CD4-positive, alpha-beta T cell treated with Interleukin-10 for 1 hour (primary cell): ENCODE measurements at places on chromosomes 5 and 9.

DNA sequence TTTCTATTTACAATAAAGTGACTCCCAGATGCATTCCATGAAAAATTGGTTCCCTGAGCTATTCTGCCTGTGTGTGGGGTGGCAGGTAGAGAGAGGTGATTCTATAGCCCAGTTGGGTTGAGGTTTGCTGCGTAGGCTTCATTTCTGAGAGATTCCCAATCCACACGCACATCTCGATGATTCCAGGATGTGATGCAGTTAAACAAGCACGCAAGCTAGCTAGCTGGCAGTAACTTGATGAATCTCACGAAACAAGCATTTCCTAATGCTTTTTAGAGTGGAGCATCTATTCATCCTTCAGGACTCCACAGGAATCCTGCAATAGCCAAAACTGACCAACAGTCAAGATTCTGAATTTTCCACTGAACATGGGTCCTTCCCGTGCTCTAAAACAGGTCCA is 43.8 kb upstream of the CER1 start:
- no peak for DNase-seq

GRCh38 chr5:181199881-181200638 is 4.9 kb downstream of the TRIM7 start:
- no peak for DNase-seq

DNA sequence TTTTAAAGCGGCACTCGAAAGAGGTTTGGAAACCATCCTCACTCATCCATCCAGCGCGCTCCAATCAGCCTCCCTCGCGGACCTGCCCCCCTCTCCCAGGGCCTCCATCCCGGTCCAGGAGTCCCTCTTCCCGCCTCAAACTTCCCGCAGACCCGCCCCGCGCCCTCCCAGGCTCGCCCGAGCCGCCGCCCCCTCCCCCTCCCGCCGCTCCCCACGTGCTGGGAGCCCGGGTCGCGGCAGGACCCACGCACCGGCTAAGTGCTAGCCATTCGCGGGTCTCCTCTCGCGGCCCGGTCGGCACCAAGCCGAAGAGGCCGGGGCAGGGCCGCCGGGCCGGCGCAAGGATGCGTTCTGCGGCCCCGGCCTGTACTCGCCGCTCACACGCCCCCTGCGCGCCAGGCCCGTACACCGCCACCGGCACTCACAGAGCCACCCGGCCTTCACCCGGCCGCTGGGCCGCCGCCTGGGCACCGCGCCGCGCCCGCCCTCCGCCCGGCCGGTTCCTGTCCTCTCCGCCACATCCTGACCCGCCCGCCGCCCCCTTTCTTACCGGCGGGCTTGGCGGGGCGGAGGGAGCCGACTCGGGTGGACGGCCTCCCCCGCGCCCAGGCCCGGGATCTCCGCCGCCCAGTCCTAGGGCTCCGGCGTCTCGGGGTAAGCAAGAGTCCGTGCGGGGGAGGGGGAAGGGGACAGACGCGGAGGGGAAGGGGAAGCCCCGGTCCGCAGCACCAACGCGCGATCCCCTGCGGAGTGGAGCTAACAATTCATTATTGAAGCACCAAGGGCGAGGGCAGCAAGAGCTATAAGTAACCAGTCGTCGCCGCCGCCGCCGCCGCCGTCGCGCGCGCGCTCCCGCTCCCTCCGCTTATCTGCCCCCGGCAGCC is 576 bp downstream of the CHD1 start:
- peak; percentile 44 for DNase-seq

DNA sequence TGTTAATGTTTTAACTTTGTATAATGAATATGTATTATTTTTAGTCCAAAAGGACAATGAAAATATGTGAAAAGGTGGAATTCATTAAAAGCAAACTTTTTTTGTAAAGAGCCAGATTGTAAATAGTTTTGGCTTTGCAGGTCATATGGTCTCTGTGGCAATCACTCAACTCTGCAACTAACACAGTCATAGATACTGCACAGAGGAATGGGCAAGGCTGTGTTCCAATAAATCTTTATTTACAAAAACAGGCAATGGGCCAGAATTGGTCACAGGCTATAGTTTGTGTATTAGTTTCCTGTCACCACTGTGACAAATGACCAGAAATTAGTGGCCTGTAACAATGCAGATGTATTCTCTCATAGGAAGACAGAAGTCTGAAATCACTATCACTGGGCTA is 125.4 kb upstream of the PTCH1 start:
- DNase-seq = no peak

- no peak for DNase-seq
These were observed 26.3 kb downstream of the SEMA5A start for GRCh38 chr5:9519537-9519936.

GRCh38 chr9:81499021-81499454 is 190.3 kb downstream of the TLE1 start:
- no peak for DNase-seq

DNA sequence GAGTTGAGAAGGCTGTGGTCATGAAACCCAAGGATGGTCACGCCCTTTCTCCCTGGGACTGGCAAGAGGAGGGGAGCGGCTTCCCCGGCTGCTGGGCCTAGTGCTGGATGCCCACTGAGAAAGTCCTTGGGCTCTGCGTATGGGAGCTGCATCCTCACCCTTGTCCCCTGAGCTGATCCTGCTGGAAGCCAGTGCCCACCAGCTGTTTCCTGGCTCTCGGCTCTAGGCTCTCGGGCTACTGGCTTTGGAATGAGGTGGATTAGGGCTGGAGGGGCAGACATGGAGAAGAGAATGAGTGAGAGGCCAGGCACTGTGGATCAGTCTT is 149.3 kb upstream of the PPP1R26 start:
- DNase-seq = no peak

- no peak for DNase-seq
These were observed 25.9 kb downstream of the ROPN1L start for GRCh38 chr5:10467281-10468198.

GRCh38 chr5:52945040-52945439 is 44.1 kb upstream of the ITGA2 start:
- peak; percentile 3 for DNase-seq

DNA sequence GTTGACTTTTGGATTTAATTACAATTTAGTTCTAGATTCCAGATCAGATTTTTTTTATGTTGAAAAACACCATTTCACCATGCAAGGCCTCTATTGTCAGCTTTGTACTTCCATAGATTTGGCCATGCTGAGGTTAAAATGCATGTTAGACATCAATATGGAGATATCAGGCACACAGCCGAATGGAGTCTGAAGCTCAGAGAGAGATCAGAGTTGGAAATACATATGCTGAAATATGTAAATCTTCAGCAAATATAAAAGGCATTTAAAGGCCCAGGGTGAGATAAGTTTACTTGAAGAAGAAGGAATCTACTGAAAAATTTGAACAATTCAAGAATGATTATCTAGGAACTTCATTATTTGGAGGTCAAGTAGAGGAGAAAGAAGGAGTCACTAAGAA is 139.6 kb downstream of the CHSY3 start:
- no peak for DNase-seq

GRCh38 chr9:19481121-19481870 is 72.5 kb downstream of the ACER2 start:
- DNase-seq = no peak

- DNase-seq = no peak
These were observed 37.3 kb upstream of the MAMDC2 start for GRCh38 chr9:70006306-70006705.

- no peak for DNase-seq
These were observed 118.7 kb downstream of the DROSHA start for GRCh38 chr5:31413030-31413812.

DNA sequence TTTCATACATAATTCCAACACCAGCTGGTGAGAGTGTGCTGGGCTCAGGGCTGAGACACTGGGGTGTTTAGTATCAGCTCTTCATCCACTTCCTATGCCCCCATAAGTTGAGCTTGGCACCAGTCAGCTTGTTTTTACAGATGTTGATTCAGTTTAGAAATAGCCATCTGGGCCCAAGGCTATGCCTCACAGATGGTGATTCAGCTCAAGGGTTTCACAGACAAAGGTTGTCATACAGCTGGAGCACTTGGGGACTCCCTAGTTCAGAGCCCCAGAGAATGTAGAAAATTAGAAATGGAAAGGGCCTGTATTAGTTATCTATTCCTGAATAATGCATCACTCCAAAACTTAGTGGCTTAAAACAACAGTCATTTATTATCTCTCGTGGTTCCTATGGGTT is 10.3 kb upstream of the CRHBP start:
- no peak for DNase-seq

GRCh38 chr9:93603906-93604326 is 27.5 kb downstream of the PHF2 start:
- DNase-seq = no peak

DNA sequence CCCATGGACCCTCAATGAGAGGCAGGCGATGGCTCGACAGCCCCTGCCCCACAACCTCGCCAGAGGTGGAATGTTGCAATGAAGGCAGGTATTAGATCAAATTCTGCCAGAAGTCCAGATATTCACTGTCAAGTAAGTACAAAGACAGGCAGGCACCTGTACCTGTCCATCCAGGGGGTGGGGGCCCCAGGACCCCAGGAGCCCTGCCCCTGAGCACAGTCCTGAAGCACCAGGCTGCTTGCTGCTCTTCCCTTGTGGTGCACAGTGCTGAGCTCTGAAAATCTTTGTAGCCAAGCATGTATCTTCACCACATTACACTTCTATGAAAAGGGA is 26.2 kb upstream of the HMCN2 start:
- no peak for DNase-seq

GRCh38 chr9:30591461-30591860 is 1793.0 kb upstream of the ACO1 start:
- DNase-seq = no peak

GRCh38 chr9:131092548-131093440 is 3.5 kb upstream of the AIF1L start:
- no peak for DNase-seq

DNA sequence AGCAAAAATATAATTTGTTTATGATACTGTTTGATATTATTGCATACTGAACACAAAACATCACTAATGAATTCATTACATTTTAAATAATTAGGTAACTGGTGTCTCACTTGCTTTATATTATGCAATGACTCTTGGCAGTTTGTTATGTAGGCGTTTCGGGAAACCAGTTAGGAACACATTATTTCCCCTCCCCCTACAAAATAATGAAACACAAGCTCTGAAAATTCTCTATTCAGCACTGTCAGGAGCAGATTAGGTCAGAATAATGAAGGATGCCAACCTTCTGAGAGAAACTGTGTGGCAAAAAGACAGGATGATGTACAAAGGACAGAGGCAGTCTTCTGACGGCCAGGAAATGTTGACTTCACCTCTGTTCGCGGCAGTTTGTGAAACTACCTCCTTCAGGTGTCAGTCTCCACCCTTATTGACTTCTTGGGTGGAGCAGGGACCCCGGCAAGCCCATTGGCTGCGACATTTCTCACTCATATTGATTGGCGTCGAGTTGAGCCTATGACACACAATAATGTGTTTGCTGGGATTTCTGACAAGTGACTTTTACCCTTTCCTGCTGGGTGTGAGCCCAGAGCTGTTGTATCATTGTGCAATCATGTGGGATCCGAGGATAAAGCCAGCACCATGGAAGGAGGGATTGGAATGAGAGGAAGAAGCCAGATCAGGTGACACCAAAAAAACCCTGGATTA is 33.9 kb downstream of the SH3PXD2B start:
- DNase-seq = peak; percentile 9

DNA sequence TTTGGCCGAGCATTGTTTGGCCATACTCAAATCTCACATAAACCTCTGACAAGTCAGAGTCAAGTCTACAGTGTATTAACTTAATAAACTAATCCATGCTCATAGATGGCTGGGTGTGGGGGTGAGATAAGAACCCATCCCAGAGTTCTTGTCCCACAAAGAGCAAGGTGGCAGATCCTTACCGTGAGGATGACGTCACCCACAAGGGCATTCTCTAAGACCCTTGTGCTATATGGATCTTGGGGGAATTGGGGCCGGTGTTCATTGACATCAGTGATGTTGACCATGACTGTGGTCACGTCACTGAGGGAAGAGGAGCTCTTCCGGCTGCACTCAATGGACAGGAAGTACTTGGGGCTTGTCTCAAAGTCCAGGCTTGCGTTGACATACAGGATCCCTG is 62.1 kb downstream of the FAT2 start:
- no peak for DNase-seq

DNA sequence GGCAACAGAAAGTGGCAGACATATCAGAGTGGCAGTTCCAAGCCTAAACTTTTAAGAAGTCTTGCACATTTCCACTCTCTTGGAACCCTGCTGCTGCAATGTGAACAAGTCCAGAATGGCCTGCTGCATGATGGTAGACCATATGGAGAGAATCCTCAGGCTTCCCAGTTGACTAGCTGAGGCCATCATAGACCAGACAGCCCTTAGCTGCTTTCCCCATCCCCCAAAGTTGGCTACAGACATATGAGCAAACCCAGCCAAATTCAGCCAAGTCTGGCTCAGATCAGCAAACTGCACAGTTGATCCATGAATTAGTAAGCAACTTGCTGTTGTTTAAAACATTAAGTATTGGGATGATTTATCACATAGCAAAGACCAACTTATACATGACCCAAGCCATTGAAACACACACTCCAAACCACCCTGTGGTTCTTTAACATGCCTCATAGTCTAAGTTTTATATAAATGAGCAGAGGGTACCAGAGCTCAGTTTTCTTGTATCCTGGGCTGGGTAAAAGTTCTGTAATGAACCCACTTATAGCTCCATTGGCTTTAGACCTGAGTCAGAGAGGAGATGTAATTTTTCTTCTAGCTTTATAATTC is 19.9 kb downstream of the PPP3R2 start:
- no peak for DNase-seq

GRCh38 chr5:179763215-179763945 is 30.4 kb upstream of the LTC4S start:
- DNase-seq = peak; percentile 73

- DNase-seq = no peak
These were observed 81.4 kb upstream of the ZNF618 start for GRCh38 chr9:113794721-113795120.

DNA sequence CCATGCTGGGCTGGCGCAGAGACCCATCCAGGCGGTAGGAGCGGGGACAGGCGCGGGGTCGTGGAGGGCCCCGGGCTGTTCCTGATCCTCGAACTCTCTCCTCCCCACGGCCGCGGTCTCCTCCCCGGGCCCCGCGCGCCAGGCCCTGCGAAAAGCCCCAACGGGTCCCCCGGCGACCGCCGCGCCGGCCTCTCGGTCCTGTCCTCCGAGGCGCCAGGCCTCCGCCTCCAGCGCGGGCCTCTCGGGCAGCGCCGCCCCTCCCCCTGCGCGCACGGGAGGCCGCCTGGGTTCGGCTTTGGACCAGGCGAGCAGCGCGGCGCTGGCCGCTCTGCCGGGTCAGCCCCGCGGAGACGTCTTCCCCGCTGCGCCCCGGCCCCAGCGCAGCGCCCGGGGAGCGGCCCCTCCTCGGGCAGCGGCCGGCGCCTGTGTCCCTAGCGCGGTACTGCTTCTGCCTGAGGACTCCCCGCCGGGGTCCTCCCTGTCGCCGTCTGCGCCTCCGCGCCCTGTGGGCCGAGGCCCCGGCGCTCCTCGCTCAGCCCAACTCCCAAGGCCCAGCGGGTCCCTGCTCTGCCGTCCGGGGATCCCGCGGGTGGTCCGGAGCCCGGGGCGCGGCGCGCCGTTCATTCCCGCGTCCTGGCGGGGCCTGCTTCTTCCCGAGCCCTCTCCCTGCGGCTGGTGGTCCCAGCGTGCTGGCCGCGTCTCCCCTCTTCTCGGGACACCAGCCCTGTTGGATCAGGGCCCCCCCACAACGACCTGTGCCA is 13.4 kb downstream of the COL23A1 start:
- DNase-seq = no peak

- no peak for DNase-seq
These were observed 106.2 kb downstream of the PRDM9 start for GRCh38 chr5:23613566-23613965.

GRCh38 chr5:36298552-36298951 is 3.1 kb downstream of the RANBP3L start:
- no peak for DNase-seq

- no peak for DNase-seq
These were observed 63.9 kb downstream of the SREK1 start for GRCh38 chr5:66207800-66208561.

- DNase-seq = peak; percentile 69
These were observed 10.8 kb downstream of the TSPAN17 start for GRCh38 chr5:176658007-176658599.
